ENCODE measurements at places on chromosomes 5 and 9.

DNA sequence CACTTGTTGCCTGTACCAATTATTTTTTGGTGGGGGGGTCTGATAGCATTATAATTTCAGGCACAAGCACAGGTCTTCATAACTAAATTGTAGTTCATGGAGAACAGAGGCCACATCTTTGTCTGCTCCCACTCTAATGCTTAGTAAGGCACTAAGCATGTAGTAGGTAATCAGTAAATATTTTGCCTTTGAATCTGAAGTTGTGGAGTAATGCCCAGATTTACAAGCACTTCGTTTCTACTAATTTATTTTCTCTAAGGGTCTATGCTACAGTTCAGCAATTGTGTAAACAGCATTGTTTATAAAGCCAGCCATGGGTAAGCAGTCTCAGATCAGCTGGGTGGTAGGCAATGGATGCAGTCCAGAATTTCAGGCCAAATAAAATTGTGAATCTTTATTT lies 78.6 kb downstream of the GRIA1 start:
- no peak overlapping the region for H3K4me3 ChIP-seq
- H3K36me3 ChIP-seq, result no peaks in the 10 kb centered on the region
- H3K27me3 ChIP-seq, result no peaks in the 10 kb centered on the region
- H3K27ac ChIP-seq, result no peak overlapping the region

DNA sequence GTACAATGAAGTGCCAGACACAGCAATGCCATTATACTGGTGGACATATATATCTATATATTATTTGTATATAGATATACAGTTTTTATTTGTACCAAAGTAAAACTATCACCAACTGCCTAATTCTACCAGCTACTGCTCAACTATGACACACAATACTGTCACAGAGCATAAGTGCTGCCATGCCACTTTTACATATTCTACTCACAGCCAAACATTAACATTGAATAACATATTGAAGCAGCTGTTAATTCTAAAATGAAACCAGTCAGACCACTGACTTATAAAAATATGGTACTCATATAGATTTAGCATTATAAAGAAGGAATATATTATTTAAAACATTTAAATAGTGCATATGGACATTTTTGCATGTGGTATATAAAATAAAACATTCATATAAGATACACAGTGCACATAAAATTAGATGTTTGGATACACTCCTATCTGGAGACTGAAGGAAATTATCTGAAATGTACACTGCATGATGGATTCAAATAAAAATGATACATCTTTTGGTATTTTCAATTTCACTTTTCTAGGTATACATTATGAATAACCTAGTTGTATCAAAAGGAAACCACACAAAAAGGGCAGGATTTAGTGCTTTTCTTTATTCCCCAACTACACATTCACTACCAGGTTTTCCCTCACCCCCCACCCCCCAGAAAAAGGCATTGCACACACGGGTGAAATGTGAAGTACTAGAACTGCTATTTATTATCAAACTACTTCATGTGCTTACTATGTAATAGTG lies 48.9 kb downstream of the PKD2L2 start:
- no peaks in the 10 kb centered on the region for H3K36me3 ChIP-seq
- H3K4me1 ChIP-seq, result no peaks in the 10 kb centered on the region
- no peak overlapping the region for H3K27ac ChIP-seq
- H3K4me3 ChIP-seq, result no peak overlapping the region
- no peaks in the 10 kb centered on the region for H3K27me3 ChIP-seq

DNA sequence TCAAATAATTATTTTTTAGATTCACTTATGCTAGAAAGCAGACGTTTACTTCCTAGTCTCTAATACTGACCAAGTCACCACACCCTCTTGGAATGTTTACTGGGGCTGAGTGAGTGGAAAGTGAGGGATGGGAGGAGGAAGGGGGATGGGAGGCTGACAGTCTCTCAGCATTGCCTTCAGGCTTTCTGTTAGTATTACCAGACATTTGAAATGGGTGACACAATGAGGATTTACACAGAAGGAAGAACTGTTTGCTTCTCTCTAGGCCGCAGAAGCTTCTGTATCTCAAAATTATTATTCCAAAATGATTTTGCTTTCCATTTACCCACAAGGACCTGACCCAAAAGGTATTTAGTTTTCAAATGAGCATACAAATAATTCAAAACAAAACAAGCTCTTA lies 232.8 kb upstream of the ZNF608 start:
- H3K4me1 ChIP-seq, result no peaks in the 10 kb centered on the region
- no peaks in the 10 kb centered on the region for H3K27me3 ChIP-seq
- DNase-seq, result peak; percentile 54

- no peaks in the 10 kb centered on the region for H3K4me1 ChIP-seq
- no peaks in the 10 kb centered on the region for H3K27me3 ChIP-seq
- no peaks in the 10 kb centered on the region for H3K36me3 ChIP-seq
- DNase-seq, result no peak
Observed at GRCh38 chr9:95124582-95125367, 192.7 kb downstream of the FANCC start.

DNA sequence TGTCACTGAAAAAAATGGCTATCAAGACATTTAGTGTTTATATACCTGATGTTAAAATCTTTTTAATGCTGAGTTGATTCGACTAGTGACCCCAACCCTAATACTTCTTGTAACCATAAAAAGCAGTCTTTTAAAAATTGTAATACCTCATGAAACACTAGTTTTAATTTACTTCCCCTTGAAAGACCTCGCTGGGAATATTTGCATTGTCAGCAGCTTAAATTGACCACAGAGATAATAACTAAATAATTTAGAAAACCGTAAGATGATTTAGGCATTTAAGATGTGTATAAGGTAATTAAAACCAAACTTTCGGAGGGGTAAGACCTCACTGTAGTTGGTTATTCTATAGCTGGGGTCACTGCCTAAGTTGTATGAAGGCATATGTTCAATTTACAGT lies 89.8 kb downstream of the FGF10 start:
- H3K36me3 ChIP-seq, result no peaks in the 10 kb centered on the region
- H3K4me1 ChIP-seq, result no peaks in the 10 kb centered on the region
- DNase-seq, result no peak
- no peak overlapping the region for H3K4me3 ChIP-seq

GRCh38 chr9:125826850-125827249 lies 79.7 kb downstream of the PBX3 start:
- no peaks in the 10 kb centered on the region for H3K27me3 ChIP-seq
- DNase-seq, result peak; percentile 34
- H3K36me3 ChIP-seq, result no peaks in the 10 kb centered on the region
- H3K4me1 ChIP-seq, result peaks cover 2% of the 10 kb centered on the region
- H3K27ac ChIP-seq, result no peak overlapping the region
- H3K4me3 ChIP-seq, result no peak overlapping the region

- no peaks in the 10 kb centered on the region for H3K36me3 ChIP-seq
- peak; percentile 6 for DNase-seq
- H3K27me3 ChIP-seq, result peaks cover 2% of the 10 kb centered on the region
- no peak overlapping the region for H3K27ac ChIP-seq
- H3K4me1 ChIP-seq, result no peaks in the 10 kb centered on the region
Observed at GRCh38 chr5:39178171-39178570, 41.2 kb downstream of the FYB1 start.

- DNase-seq, result no peak
- no peak overlapping the region for H3K27ac ChIP-seq
- no peak overlapping the region for H3K4me3 ChIP-seq
- no peaks in the 10 kb centered on the region for H3K27me3 ChIP-seq
Observed at GRCh38 chr5:174231956-174232487, 186.5 kb downstream of the NSG2 start.

DNA sequence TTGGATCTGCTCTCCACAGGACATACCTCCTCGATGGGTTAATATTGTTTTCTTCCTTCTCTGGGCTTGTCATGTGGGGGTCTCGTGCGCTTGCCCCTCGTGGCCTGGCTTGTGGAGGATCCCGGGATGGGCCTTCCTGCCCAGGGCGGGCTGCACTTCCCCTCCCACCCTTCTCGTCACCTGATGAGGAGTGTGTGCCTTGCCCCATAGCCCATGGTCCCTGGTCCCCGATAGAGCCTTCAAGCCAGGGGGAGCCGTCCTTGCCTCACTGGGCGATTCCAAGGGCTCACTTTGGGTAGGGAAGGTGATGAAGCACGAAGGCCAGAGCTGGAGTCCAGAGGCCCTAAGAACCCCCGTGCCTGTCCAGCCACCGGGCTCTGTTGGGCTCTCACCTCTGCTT lies 28.7 kb downstream of the DYNC2I2 start:
- no peaks in the 10 kb centered on the region for H3K27me3 ChIP-seq
- no peak overlapping the region for H3K27ac ChIP-seq
- H3K36me3 ChIP-seq, result peaks cover 55% of the 10 kb centered on the region
- peaks cover 2% of the 10 kb centered on the region for H3K4me1 ChIP-seq

- no peak overlapping the region for H3K4me3 ChIP-seq
- no peaks in the 10 kb centered on the region for H3K36me3 ChIP-seq
- peak; percentile 81 for DNase-seq
- H3K27me3 ChIP-seq, result no peaks in the 10 kb centered on the region
- no peak overlapping the region for H3K27ac ChIP-seq
Observed at GRCh38 chr5:98570010-98570409, 203.5 kb upstream of the RGMB start.

DNA sequence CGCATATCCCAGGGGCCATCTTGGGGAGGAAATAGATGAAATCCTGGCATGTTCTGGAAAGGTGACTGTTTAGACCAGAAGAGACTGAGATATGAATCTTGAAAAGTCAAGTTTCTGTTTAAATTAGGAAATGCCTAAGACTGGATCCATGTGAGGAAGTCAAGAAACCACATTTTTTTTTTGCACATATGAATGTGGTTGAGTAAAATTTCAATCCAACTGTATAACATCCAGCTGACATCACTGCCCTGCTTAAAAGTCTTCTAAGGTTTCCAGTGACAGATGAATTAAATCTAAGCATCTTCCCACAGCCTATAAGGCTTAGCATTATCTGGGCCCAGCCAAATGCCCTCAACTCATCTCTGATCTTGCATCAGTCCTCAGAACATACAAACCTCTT lies 47.7 kb upstream of the TCERG1 start:
- DNase-seq, result no peak
- no peak overlapping the region for H3K4me3 ChIP-seq
- no peaks in the 10 kb centered on the region for H3K4me1 ChIP-seq
- no peak overlapping the region for H3K27ac ChIP-seq

DNA sequence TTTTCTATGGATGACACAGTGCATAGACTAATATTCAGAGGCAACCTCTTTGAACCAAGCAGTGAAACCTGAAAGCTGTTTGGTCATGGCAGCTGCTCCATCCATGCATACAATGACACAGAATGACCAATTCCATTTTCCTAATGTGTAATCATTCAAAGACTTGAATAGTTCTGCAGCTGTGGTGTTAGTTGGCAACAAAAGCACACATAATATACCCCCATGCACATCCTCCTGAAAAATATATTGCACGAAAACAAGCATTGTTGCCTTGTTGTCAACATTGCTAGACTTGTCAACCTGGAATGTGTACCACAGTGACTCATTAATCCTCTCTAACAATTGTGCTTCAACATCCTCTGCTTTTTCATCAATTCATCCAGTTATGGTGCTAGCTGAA lies 71.0 kb upstream of the SEMA6A start:
- H3K4me1 ChIP-seq, result no peaks in the 10 kb centered on the region
- DNase-seq, result no peak
- no peaks in the 10 kb centered on the region for H3K36me3 ChIP-seq
- no peaks in the 10 kb centered on the region for H3K27me3 ChIP-seq
- no peak overlapping the region for H3K27ac ChIP-seq

GRCh38 chr9:95506428-95506677 lies 10.4 kb downstream of the PTCH1 start:
- peak overlapping the region; percentile 37 for H3K27ac ChIP-seq
- DNase-seq, result peak; percentile 52
- no peaks in the 10 kb centered on the region for H3K27me3 ChIP-seq
- peak overlapping the region; percentile 84 for H3K4me3 ChIP-seq

DNA sequence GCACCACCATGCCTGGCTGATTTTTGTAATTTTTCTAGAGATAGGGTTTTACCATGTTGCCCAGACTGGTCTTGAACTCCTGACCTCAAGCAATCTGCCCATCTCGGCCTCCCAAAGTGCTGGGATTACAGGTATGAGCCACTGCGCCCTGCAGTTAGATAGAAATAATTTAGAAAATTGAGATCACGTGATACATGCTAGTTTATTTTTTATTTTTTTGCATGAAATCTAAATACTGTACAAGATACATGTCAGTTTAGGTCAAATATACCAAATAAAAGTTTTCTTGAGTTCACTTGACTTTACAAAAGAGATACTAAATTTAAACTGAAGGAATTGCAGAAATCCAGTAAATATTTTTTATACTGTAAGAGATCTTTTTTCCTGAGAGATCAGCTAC lies 304.2 kb downstream of the YTHDC2 start:
- H3K4me1 ChIP-seq, result no peaks in the 10 kb centered on the region
- H3K27me3 ChIP-seq, result no peaks in the 10 kb centered on the region
- H3K27ac ChIP-seq, result no peak overlapping the region
- H3K4me3 ChIP-seq, result no peak overlapping the region
- no peaks in the 10 kb centered on the region for H3K36me3 ChIP-seq

All from fibroblast of lung (primary cell).